ENCODE measurements at places on chromosomes 6 and 20.

DNA sequence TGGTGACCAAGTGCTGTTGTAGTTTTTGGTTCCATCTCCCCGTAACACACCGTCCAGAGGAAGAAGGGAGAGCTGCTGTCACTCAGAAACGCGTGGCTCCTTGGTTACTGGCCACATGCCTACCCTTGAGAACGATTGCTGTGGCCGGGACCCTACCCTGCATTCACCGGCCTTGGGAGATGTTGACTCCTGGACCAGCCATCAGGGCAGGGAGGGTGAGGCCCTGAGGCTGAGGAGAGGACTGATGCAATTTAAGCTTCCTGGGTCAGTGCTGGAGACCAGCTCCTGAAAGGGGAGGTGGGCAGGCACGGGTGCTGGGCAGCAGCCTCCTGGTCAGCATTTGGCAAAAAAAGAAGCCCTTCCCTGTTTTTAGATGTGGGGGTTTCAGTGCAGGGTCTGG lies 31.5 kb downstream of the ERMARD start:
- DNase-seq, result no peak

DNA sequence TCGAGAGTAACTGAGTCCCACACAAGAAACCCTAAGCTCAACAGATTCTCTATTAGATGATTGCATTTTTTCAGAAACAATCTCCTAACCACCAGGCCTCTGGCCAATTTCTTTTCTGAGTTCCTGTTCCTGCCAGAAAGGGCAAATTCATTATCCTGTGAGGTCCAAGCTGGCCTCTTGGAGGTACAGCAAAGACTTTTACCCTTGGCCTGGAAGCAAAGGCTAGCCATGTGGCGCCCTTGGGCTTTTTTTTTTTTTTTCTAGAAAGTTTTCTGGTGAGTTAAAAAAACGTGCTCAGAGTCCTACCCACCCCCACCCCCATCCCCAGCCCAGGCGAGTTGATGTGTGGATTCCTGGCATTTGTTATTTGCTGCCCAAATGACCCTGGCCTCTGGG lies 59.0 kb upstream of the EEF1A1 start:
- peak; percentile 51 for DNase-seq

- DNase-seq, result no peak
These were observed 74.3 kb downstream of the RPS12 start for GRCh38 chr6:132888701-132889100.

- no peak for DNase-seq
These were observed 27.8 kb downstream of the RGS17 start for GRCh38 chr6:153103319-153103655.

DNA sequence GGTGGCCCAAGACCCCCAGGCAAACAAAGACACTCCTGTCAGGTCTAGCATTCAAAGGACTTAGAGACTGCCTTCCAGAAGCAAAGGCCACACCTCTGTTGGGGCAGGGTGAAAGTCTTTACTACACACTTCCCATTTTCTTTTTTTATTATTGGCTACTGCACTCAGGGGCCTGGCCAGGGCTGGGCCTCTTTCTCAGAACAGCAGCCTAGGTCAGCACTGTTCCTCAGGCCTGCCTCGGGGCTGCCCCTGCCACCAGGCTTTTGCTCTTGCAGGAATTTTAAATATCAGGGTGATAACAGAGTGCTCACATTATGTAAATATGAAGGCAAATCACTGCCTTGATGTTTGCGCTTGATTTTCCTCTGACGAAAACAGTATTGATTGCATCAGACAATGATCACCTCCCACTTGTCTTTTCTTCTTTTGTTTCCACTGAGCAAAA lies 18.5 kb downstream of the GSTA4 start:
- no peak for DNase-seq

GRCh38 chr6:90183587-90184333 lies 112.9 kb downstream of the BACH2 start:
- DNase-seq, result no peak

DNA sequence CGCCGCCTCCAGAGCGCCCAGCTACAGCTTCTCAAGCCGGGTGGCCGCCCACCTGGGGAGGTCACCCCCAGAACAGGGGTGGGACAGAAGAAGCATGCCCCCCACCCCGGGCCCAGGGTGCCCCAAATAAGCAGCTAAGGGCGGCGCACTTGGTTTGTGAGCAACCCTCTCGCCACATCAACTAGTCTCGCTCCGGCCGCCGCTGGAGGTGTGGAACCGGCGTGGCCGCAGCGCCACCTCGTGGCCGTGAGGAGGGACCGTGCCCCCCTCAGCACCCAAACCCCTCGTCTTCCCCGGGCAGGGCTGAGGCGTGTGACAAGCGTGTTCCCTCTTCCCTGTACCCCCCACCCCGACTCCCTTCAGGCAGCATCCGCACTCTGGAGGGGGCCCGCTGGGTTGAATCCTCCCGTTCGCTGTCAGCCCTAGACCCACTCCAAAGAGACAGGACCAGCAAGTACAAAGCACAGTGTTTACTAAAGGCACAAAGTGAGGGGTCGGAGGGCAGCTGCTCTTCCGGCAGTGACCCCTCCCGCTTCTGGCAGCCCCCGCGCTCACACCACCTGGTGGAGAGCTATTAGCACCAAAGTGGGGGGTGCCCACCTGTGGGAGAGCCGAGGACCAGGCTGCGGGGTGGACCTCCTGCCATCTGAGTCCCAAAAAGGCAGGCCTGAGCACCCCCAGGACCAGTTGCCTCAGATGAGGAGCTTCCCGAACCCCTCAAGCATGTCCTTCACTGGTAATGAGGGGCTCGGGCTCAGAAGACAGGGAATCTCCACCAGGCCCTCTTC lies 45.4 kb downstream of the MDFI start:
- DNase-seq, result peak; percentile 86
